Stimulated activated CD8-positive, alpha-beta memory T cell treated with anti-CD3 and anti-CD28 coated beads, Interleukin-7, amount 100 ng/mL, for 24 hours (primary cell): ENCODE measurements at places on chromosomes 1 and 21.

DNA sequence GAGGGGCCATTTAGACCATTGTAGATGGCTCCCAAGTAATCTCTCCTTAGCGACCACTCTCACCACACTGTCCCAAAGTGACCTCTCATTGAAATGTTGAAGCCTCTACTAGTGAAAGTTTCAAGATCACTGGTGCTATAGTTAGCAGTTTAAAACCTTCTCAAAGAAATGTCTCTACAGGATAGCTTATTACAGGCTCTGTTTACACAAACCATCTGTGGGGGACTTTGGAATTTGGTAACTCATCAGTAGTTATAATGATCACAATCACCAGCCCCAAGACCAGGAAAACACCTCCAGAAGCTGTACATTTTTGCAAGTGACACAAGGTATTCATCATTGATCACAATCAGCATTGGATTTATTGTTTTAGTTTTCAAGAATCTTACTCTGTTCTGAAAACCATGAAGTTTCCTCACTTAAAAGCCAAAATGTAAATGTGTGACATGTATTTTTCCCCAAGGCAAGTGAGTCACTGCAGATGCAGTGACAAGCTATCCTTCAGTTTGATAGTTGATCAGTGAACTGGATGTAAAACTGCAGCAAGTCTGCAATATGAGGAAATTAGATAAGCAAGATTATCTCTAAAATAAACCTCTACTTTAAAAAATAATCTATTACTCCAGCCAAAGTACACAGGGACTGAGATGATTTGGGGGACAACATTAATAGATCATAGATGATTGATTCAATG lies 41.9 kb downstream of the C21orf91 start:
- no peak for DNase-seq

DNA sequence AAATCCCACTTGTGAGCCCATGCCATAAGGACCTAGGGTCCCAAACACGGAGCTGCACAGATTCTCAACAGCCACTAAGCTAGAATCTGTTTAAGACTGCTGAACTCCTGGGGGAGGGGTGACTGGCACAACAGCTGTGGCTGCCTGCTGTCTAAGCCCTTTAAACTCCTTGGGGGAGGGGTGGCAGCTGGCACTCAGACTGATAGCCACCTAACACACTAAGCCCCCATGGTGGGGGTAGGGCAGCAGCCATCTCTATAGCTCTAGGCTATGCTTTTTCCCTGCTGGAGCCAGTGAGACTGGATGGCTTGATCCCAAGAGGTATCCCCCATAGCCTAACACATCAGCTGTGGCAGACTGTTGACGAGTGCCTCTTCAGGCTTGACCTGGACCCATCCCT lies 73.3 kb upstream of the FMO3 start:
- DNase-seq, result no peak

DNA sequence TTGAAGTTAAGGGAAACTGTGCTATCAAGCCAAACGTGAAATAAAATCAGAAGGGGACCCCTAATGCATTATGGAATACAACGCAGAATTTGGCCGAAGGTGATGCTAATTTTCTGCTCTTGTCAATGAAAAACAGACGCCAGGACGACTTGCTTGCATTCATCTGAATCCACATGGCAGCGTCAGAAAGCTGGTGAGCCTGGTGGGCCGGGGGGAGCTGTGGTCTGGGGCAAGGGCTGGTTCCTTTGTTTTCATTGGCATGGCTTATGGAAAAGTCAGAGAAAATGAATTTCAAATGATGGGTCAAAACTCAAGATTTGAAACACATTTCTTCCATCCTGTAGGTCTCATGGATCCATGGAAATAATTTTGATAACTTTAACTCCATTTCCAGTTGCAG lies 86.4 kb upstream of the RUNX1 start:
- DNase-seq, result no peak

DNA sequence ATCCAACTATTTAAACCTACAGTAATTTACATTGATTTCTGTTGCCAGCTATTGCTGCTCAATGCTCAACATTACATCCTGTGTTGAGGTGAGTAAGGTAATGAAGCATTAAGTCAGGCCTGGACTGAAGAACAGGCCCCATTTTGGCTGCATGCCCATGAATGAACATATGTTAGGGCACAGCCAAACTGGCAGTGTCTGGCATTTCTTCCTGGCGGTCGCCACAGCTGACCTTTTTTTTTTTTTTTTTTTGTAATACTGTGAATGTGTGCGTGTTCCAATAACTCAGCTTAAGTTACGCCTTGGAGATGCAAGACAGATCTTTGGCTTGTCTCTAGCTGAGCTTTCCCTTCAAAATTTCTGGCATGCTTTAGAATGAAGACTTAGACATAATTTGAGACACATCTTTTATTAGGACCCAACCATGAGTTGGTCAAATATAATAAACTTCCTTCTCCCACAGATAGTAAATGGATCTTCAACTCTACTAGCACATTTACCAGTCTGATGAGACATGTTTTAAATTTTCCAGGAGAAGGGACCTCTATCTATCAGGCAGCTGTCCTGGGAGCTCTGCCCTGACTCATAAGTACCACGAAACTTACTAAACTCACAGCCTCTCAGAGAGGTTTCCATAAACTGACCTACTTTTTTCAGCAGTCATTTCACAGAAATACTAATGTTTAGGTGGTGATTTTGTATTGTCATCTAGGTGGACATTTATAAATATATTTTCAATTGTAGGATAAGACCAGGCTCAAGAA lies 341.1 kb upstream of the RUNX1 start:
- DNase-seq, result no peak

DNA sequence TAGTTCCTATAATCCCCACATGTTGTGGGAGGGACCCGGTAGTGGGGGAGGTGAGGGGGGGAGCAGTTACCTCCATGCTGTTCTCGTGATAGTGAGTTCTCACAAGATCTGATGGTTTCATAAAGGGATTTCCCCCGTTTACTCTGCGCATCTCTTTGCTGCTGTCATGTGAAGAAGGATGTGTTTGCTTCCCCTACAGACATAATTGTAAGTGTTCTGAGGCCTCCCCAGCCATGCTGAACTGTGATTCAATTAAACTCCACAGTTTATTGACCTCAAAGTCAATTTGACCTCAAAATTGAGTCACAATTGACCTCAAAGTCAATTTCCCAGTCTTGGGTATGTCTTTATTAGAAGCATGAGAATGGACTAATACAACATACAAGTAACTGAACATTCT lies 19.7 kb downstream of the DPH5 start:
- DNase-seq, result no peak

DNA sequence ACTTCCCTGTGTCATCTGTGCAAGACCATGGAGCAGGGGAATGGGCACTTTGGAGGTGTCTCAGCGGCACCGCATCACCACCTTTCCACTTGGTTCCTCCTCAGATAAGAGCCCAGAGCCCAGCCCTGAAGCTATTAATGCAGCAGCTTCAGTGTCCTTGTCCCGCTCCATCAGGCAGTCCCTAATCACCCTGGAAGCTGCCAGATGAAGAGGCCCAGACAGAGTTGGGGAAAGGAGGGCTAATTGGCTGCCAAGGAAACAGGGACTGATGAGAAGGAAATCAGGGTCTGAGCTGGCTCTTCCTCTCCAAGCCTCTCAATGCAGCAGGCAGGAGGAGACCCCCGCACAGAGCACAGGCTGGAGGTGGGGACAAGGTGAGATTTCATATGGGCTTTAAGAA lies 83.1 kb upstream of the KLHDC7A start:
- no peak for DNase-seq

DNA sequence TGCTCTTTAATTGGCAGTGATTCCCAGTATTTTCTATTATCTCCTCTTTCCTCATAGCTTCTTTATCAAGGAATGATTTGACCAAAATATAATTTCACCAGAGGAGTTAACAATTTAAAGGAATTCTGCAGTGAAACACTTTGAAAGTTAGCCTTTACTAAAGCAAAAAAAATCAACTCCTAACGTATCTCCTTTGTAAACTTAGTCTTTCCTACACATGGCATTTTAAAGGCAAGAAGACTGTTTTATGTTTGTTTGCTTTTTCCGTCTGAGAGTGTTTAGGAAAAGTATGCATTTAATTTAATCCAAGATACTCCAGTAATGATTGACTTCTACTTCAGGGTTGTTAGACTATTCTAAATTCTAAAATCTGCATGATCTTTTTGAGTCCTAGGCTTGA lies 15.9 kb downstream of the ATP6V1G3 start:
- DNase-seq, result no peak

- no peak for DNase-seq
Observed at GRCh38 chr21:14267076-14267475, 51.1 kb downstream of the RBM11 start.

DNA sequence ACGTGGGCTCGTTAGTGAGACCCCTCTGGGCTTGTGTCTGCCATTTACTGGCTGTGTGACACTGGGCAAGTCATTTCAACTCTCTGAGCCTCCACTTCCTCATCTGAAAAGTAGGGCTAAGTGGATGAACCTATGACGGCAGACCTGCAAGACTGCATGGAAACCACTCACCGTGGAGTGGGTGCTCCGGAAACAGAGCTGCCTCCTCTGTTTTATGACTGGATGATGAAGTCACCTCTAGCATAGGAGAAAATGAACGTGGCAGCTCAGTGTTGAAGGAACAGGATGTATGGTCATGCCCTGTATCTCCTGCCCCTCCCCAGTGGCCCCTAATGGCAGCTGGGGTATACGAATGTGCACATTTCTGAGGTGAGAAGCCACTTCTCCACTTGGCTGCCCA lies 40.5 kb downstream of the STPG1 start:
- no peak for DNase-seq

GRCh38 chr1:234944439-234945344 lies 183.9 kb downstream of the TOMM20 start:
- DNase-seq, result no peak

DNA sequence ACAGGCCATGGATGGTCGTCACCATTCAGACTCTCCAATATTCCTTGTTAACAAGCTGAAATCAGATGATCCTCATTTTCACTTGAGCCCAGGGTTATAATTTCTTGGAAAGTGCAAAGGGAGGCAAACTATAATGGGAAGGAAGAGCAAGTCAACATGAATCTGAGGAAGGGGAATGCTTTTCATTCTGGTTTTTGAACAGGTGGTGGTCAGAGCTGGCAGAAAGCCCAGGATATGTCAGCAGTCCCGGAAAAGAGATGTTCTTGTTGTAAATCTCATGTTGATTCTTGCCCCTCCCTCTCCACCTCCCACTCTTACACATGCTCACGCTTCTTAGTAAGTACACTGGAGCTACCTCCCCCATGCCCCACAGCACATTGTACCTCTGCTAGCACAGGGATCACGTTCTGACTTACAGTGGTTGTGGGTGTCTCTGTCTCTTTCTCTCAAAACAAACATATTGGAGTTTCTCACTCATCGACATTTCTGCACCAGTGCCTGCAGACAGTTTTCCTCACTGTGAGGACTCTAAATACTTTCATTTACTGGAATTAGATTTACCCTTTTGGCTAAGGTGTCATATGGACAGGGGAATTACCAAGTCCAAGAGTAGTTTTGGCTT lies 77.6 kb downstream of the XCL2 start:
- DNase-seq, result peak; percentile 12

GRCh38 chr21:28444111-28444510 lies 548.6 kb downstream of the LTN1 start:
- no peak for DNase-seq

- no peak for DNase-seq
Observed at GRCh38 chr1:222394224-222394623, 153.7 kb downstream of the HHIPL2 start.

- DNase-seq, result no peak
Observed at GRCh38 chr1:218468711-218469110, 123.6 kb downstream of the TGFB2 start.

DNA sequence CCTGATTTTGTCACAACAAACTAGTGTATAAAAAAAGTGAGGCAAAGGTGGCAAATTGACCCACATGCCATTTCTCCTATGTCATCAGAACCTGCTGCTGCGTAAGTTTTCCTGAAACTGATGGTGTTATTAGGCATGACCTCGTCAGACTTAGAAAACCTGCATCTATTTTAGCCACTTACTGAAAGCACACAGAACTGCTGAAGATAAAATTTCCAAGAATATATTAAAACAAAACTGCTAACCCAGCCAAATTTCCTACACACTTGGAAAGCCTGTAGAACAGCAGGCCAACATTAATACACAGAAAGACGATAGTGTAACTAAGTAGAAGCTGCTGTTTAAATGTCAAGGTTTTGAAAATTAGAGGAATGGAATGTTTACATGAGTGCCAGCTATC lies 674.5 kb upstream of the CXADR start:
- DNase-seq, result no peak

GRCh38 chr1:244022311-244022710 lies 28.8 kb upstream of the ZBTB18 start:
- no peak for DNase-seq
